KG1 (cell line): ENCODE measurements at places on chromosomes 11 and 22.

- no peak for DNase-seq
Measured at GRCh38 chr22:47533961-47534803, 771.7 kb downstream of the TBC1D22A start.

- no peak for DNase-seq
Measured at GRCh38 chr22:44286646-44287045, 26.1 kb downstream of the SHISAL1 start.

- DNase-seq: no peak
Measured at GRCh38 chr22:44408829-44409192, 89.2 kb downstream of the RTL6 start.

GRCh38 chr11:115769891-115770290 is 265.7 kb upstream of the CADM1 start:
- DNase-seq: no peak

GRCh38 chr11:3879216-3879966 is 23.9 kb downstream of the STIM1 start:
- DNase-seq: no peak

DNA sequence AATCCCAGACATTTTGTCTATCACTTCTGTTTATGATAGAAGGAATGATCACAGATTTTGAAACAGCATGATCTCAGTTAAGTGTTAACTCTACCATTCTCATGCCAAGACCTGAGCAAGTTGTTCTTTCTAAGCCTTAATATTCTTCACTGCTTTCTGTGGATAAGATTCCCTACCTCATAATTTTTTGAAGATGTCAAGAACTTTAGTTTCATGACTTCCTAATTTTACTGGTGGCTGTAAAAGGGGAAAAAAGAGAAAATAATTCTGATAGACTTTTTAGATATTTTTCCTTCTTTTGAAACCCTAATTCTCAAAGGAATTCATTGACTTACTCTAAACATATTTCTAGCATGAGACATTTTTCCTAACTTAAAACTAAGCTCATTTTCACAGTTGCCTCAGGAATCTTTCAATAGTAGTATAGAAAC is 520.0 kb upstream of the LUZP2 start:
- DNase-seq: no peak
